ENCODE measurements at places on chromosomes 6 and 20. TPM values are rescaled to one million over a fixed set of nuclear protein-coding genes. Genes with fewer than 3 reads are reported as not detected.

The UBD gene
- total RNA-seq = 0.46 TPM

The GGTLC1 gene
- not detected for total RNA-seq

The BANF2 gene
- total RNA-seq = not detected

The RIMS1 gene
- total RNA-seq = 0.35 TPM

The BPIFB1 gene
- not detected for total RNA-seq

GRCh38 chr6:143103916-143104315 lies 43.2 kb downstream of the AIG1 start:
- H3K4me1 ChIP-seq = no peaks in the 10 kb centered on the region
- no peak overlapping the region for H3K27ac ChIP-seq
- no peaks in the 10 kb centered on the region for H3K27me3 ChIP-seq
- no peak overlapping the region for H3K4me3 ChIP-seq

- no peaks in the 10 kb centered on the region for H3K36me3 ChIP-seq
- no peak for DNase-seq
- no peak overlapping the region for H3K27ac ChIP-seq
- H3K4me3 ChIP-seq = no peak overlapping the region
- H3K27me3 ChIP-seq = no peaks in the 10 kb centered on the region
- no peaks in the 10 kb centered on the region for H3K4me1 ChIP-seq
Observed at GRCh38 chr6:157346373-157346772, 23.1 kb upstream of the TMEM242 start.

- H3K4me3 ChIP-seq = no peak overlapping the region
- H3K27me3 ChIP-seq = no peaks in the 10 kb centered on the region
- DNase-seq = no peak
- H3K4me1 ChIP-seq = no peaks in the 10 kb centered on the region
- H3K36me3 ChIP-seq = no peaks in the 10 kb centered on the region
- no peak overlapping the region for H3K27ac ChIP-seq
Observed at GRCh38 chr6:154030646-154031045, 8.4 kb upstream of the OPRM1 start.

- DNase-seq = no peak
- H3K4me1 ChIP-seq = peaks cover 3% of the 10 kb centered on the region
- H3K36me3 ChIP-seq = no peaks in the 10 kb centered on the region
- no peak overlapping the region for H3K4me3 ChIP-seq
- H3K27me3 ChIP-seq = no peaks in the 10 kb centered on the region
Observed at GRCh38 chr6:108878942-108879341, 30.7 kb downstream of the ARMC2 start.

- H3K27ac ChIP-seq = peak overlapping the region; percentile 91
- peak overlapping the region; percentile 43 for H3K4me3 ChIP-seq
- H3K4me1 ChIP-seq = peaks cover 5% of the 10 kb centered on the region
- H3K27me3 ChIP-seq = no peaks in the 10 kb centered on the region
- peak; percentile 97 for DNase-seq
Observed at GRCh38 chr20:50320901-50321796, 130.5 kb downstream of the CEBPB start.

DNA sequence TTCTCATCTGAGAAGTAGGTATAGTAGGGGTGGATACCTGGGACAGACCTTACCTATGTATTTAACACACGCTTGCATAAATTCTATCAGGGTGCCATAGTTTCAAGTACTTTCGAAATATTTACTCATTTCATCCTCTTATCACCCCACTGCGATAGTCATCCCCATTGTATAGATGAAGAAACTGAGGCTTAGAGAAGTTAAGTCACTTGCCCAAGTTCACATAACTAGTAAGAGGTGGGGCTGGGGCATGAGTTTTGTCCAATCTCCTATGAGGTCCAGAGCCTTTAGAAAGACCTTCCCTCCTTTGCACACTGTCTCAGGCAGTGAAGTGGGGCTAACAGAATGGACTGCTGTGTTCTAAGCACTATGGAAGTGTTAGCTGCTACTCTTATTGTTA lies 6.2 kb downstream of the TULP1 start:
- H3K4me3 ChIP-seq = no peak overlapping the region
- no peaks in the 10 kb centered on the region for H3K4me1 ChIP-seq
- no peaks in the 10 kb centered on the region for H3K36me3 ChIP-seq
- no peaks in the 10 kb centered on the region for H3K27me3 ChIP-seq
- H3K27ac ChIP-seq = no peak overlapping the region

DNA sequence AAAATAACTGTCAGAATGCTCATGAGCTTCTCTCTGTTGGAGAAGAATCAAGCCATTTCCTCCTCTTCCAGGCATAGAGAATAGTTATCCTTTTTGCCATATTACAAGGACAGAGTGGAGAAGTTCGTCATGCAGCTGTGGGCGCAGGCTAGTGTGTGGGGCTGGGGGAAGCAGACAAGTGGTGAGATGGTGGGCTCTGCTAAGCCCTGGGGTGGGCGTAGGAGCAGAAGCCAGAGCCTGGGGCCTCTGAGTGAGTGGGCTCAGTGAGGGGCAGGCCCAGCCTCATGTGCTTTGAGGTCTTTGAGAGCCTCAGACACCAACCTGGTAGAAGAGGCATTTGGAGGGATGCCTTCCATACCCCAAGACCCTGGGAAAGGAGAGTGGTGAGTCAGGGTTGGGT lies 19.4 kb downstream of the ARID1B start:
- no peak overlapping the region for H3K27ac ChIP-seq
- H3K4me3 ChIP-seq = no peak overlapping the region
- DNase-seq = no peak
- no peaks in the 10 kb centered on the region for H3K27me3 ChIP-seq

- DNase-seq = no peak
- H3K4me3 ChIP-seq = no peak overlapping the region
- no peaks in the 10 kb centered on the region for H3K36me3 ChIP-seq
- H3K27ac ChIP-seq = no peak overlapping the region
- peaks cover 4% of the 10 kb centered on the region for H3K4me1 ChIP-seq
Observed at GRCh38 chr6:106094964-106095335, 8.8 kb downstream of the PRDM1 start.

- DNase-seq = no peak
- no peaks in the 10 kb centered on the region for H3K36me3 ChIP-seq
- H3K4me1 ChIP-seq = no peaks in the 10 kb centered on the region
- H3K27me3 ChIP-seq = no peaks in the 10 kb centered on the region
Observed at GRCh38 chr6:56318851-56319250, 71.5 kb upstream of the COL21A1 start.

GRCh38 chr6:22598339-22598738 lies 29.0 kb downstream of the HDGFL1 start:
- no peak overlapping the region for H3K4me3 ChIP-seq
- no peak for DNase-seq
- H3K27ac ChIP-seq = no peak overlapping the region
- no peaks in the 10 kb centered on the region for H3K36me3 ChIP-seq

GRCh38 chr6:26043384-26044139 lies 43.7 kb upstream of the HFE start:
- H3K27me3 ChIP-seq = no peaks in the 10 kb centered on the region
- H3K4me1 ChIP-seq = peaks cover 8% of the 10 kb centered on the region
- peak; percentile 79 for DNase-seq
- peak overlapping the region; percentile 67 for H3K27ac ChIP-seq
- H3K4me3 ChIP-seq = peak overlapping the region; percentile 57
- H3K36me3 ChIP-seq = no peaks in the 10 kb centered on the region

DNA sequence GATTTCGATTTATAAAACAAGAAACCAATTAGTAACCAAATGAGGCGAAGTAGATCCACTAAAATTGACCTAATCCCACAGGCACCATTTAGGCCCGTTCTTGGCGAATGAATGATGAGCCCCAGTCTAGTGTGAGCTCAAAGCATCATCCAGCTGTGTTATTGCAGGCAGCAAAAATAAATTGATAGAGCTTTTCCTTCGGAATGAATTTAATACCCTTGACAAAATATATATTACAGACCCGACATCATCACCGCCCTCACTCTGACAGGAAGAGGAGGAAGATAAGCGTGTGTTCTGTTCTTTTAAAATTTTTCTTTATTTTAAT lies 7.8 kb downstream of the SIM1 start:
- H3K27ac ChIP-seq = no peak overlapping the region
- DNase-seq = no peak
- no peak overlapping the region for H3K4me3 ChIP-seq

- no peak overlapping the region for H3K27ac ChIP-seq
- H3K4me1 ChIP-seq = peaks cover 3% of the 10 kb centered on the region
- DNase-seq = no peak
- no peaks in the 10 kb centered on the region for H3K27me3 ChIP-seq
- H3K36me3 ChIP-seq = no peaks in the 10 kb centered on the region
- no peak overlapping the region for H3K4me3 ChIP-seq
Observed at GRCh38 chr6:151498327-151498726, 4.5 kb downstream of the CCDC170 start.

GRCh38 chr6:52871621-52872020 lies 31.0 kb upstream of the GSTA5 start:
- H3K27me3 ChIP-seq = no peaks in the 10 kb centered on the region
- H3K4me3 ChIP-seq = no peak overlapping the region
- H3K27ac ChIP-seq = no peak overlapping the region
- no peaks in the 10 kb centered on the region for H3K4me1 ChIP-seq

GRCh38 chr6:15254070-15254975 lies 8.5 kb downstream of the JARID2 start:
- no peak for DNase-seq
- no peak overlapping the region for H3K27ac ChIP-seq
- H3K27me3 ChIP-seq = no peaks in the 10 kb centered on the region

DNA sequence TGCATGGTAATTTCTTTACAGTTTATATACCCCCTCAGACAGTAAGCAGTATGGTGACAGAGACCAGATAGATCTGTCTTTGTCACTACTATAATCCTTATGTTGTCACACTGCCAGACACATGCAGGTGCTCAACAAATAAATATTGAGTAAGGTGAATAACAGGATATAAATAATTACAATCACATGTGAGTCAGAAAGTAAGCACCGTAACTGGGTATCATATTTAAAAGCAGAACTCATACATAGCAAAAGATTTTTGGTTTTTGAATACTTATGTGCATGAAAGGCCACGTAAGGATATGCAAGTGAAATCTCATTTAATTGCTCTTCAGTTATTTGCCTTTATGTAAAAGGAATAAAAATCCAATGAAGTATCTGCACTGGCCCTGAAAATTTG lies 17.4 kb downstream of the CNBD2 start:
- H3K4me1 ChIP-seq = no peaks in the 10 kb centered on the region
- H3K27me3 ChIP-seq = no peaks in the 10 kb centered on the region
- no peak overlapping the region for H3K4me3 ChIP-seq
- H3K27ac ChIP-seq = no peak overlapping the region

DNA sequence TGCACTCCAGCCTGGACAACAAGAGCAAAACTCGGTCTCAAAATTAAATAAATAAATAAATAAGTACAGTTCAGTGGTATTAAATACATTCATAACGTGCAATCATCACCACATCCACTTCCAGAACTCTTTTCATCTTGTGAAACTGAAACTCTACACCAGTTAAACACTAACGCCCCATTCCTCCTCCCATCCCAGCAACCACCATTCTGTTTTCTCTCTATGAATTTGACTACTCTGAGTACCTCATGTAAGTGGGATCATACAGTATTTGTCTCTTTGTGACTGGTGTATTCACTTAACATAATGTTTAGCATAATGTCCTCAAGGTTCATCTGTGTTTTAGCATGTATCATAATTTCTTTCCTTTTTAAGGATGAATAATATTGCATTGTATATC lies 29.1 kb upstream of the SCML4 start:
- no peak for DNase-seq
- H3K4me1 ChIP-seq = no peaks in the 10 kb centered on the region
- no peaks in the 10 kb centered on the region for H3K36me3 ChIP-seq
- H3K4me3 ChIP-seq = no peak overlapping the region
- H3K27ac ChIP-seq = no peak overlapping the region
- no peaks in the 10 kb centered on the region for H3K27me3 ChIP-seq

- H3K4me3 ChIP-seq = peak overlapping the region; percentile 26
- peak overlapping the region; percentile 65 for H3K27ac ChIP-seq
- H3K27me3 ChIP-seq = no peaks in the 10 kb centered on the region
- DNase-seq = no peak
- H3K4me1 ChIP-seq = peaks cover 10% of the 10 kb centered on the region
Observed at GRCh38 chr6:34657307-34657978, 39.1 kb downstream of the ILRUN start.

GRCh38 chr20:8357703-8358102 lies 225.6 kb downstream of the PLCB1 start:
- H3K36me3 ChIP-seq = no peaks in the 10 kb centered on the region
- no peak for DNase-seq
- no peaks in the 10 kb centered on the region for H3K4me1 ChIP-seq
- no peaks in the 10 kb centered on the region for H3K27me3 ChIP-seq
- no peak overlapping the region for H3K4me3 ChIP-seq

DNA sequence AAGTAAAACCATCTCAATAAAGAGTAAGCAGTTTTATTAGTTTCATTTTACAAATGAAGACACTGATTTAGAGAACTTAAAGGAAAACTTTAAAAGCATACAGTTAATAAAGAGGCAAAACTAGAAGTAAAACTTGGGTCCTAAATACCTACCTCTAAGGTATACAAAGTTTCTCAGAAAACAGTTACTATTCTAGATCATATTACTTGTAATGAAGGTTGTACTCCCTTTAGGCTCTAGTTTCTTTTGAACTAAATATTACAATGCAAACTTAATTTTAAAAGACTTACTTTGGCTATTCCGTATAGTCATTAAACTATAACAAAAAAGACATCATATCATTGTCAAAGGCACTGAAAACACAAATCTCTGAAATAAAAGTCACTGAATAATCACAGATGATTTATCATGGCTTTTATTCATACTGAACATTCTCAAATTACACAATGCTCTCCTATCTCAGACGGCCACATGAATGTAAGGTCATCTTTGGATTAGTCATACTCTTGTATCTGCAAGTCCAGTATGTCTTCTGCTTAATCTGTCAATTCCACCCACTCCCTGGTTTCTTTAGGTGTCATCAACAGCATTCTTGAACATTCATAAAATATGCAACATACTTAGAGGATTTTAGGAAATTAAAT lies 361.6 kb upstream of the RUNX2 start:
- H3K4me1 ChIP-seq = peaks cover 5% of the 10 kb centered on the region
- no peak overlapping the region for H3K4me3 ChIP-seq
- no peak overlapping the region for H3K27ac ChIP-seq
- no peaks in the 10 kb centered on the region for H3K36me3 ChIP-seq
- H3K27me3 ChIP-seq = no peaks in the 10 kb centered on the region

DNA sequence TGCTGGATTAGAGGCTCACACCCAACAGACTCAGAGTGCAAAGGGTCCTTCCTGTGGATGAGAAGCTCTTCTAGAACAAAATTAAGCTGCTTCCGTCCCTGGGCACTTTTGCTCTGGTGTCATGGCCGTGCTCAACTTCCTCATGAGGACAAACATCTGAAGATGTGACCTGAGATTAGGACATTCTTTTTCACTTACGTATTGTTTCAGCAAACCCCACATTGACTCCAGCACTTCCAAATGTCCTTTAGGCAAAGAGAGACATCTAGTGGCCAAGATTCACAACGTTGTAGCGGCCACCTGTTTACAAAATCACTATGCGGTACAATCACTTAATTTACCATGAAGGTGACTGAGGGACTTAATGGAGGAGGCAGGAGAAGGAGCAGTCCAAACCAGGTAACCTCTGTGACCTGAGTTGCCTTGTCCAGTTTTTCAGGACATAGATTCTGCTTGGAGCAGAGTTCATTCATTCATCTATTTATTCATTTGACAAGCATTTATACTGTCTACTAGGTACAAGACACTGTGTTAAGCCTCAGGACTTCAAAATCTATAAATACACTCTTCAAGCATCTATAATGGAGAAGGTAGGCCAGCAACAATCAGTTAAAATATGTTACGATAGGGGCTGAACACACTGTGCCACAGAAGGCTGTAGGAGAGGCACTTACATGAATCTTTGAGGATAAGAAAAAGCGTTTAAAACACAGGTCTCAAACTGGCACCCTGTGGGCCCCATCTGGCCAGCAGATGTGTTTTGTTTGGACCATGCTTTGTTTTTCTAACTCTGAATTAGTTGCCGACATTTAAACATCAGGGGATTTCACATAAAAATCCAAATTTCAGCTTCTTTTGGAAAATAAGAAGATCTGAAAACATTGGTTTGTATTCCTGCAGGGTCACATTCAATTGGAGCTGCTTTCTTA lies 5.6 kb upstream of the ADGRF1 start:
- no peak overlapping the region for H3K4me3 ChIP-seq
- DNase-seq = no peak
- no peaks in the 10 kb centered on the region for H3K4me1 ChIP-seq
- no peaks in the 10 kb centered on the region for H3K36me3 ChIP-seq
- no peaks in the 10 kb centered on the region for H3K27me3 ChIP-seq
